Activated CD4-positive, alpha-beta T cell treated with anti-CD3 and anti-CD28 coated beads, Interleukin-2, amount 10 ng/mL, durations not matched to agents 24 days and 14 days (primary cell): ENCODE measurements at places on chromosomes 7 and 10. TPM values are rescaled to one million over a fixed set of nuclear protein-coding genes. Genes with fewer than 3 reads are reported as not detected.

HOXA10 gene
- not detected in 2 replicates for total RNA-seq

DNA sequence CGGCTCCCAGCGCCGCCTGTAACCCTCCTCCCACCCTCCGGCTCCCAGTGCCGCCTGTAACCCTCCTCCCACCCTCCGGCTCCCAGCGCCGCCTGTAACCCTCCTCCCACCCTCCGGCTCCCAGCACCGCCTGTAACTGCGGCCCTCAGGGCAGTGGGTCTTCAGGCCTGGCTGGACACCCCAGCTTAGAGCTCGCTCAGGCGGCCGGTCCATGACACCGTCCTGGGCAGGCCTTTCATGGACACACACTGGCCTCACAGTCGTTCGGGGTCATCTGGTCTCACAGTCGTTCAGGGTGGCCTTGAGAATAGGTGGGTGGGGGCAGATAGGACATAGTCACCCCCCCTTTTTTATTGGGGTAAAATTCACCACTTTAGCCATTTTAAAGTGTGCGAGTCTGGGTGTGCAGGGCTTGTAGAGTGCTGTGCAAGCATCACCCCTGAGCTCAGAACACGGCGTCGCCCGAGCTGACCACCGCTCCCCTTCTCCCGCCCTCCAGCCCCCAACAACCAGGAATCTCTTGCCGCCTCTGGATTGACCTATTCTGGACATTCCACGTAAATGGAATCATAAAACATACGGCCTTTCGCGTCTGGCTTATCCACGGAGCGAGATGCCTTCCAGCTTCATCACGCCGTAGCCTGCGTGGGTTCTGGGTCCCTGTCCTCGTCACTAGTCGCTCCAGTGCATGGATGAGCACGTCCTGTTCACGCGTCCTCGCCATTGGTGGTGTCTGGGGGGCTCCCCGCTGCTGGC, 41.1 kb upstream of the CFAP46 start:
- DNase-seq = no peak

DNA sequence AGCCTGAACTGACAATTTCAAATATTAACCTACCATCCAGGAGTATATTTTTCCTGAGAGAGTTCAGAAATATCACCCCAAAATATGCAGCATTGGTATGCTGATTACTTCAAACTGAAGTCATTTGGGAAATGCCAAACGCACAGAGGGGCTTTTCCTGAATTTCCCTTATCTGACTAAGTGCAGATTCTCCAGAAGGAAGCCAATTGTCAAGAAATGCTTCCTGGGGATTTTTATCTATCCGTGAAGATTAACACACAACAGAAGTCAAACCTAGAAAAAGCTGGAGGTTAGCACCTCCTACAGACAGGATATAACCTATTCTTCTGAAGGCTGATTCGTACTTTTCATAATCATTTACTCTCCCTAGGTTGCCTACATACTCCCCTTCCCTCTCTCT, 91.0 kb downstream of the AKR1D1 start:
- no peak for DNase-seq

DNA sequence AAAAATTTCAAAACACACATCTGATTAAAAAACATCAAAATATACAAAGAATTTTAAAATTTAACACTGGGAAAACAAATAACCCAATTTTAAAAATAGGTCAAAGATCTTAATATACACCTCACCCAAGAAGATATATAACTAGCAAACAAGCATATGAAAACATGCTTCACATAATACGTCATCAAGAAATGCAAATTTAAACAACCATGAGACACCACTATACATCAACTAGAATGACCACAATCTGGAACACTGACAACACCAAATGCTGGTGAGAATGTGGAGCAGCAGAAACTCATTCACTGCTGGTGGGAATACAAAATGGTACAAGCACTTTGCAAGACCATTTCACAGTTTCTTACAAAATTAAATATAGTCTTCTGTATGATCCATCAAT, 498.4 kb downstream of the IPMK start:
- no peak for DNase-seq

GRCh38 chr10:102195296-102195870, 30.7 kb upstream of the ELOVL3 start:
- DNase-seq = no peak

- no peak for DNase-seq
These were observed 8.6 kb downstream of the SMIM30 start for GRCh38 chr7:113109718-113110117.

- DNase-seq = peak; percentile 66
These were observed 8.5 kb downstream of the SP8 start for GRCh38 chr7:20778063-20778721.

DNA sequence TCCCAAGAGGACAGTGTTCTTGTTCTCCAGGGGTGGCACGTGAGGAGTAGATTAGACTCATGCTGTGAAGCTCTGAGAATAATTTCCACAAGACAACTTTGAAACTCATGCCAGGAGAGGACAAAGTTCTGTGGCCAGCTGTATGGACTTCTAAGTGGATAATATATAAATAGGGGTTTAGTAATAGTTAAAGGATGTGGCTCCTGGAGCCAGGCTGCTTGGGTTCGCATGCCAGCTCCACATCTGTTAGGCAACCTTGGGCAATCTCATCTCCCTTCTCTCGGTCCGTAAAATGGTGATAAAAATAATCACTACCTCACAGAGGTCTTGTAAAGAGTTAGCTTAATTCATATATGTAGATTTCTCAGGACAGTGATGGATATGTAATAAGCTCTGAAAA, 35.8 kb downstream of the ACSL5 start:
- no peak for DNase-seq

GRCh38 chr10:74787457-74787856, 38.9 kb upstream of the KAT6B start:
- no peak for DNase-seq
